CD8-positive, alpha-beta memory T cell (primary cell): ENCODE measurements at places on chromosomes 16 and 17.

- DNase-seq = no peak
Measured at GRCh38 chr16:57366544-57367040, 5.7 kb upstream of the CX3CL1 start.

DNA sequence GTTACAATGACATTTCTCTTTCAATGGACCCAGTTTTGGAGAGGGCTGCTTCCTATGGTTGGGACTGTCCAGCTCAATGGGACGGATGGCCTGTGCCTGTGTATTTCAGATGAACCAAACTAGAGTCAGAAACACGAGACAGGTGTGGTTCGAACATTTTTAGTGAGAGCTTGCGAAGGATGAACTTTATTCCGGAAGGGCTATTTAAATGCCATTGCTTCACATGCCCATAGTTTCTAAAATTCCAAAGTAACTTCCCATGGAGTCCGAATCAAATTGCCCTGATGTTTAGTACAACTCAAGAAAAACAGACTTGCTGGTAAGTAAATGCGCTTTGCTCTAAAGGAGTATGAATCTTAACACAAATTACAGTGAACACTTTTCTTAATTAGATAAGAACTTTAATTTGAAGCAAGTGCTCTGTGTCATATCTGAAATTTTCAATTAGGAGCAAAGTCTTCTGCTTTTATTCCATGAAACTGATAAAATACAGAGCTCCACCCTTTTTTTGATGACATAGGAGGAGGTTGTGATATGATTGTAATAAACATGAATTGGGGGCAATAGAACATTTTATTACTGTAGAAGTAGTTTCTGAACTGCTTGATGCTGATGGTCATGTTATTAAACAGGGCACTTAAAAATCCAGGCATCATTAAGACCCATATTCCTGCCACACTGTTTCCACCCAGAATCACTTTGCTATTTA, 1.3 kb downstream of the KRT20 start:
- no peak for DNase-seq

- no peak for DNase-seq
Measured at GRCh38 chr16:12235110-12235509, 258.6 kb downstream of the SNX29 start.

- no peak for DNase-seq
Measured at GRCh38 chr17:28645576-28645939, 600 bp upstream of the BLTP2 start.

DNA sequence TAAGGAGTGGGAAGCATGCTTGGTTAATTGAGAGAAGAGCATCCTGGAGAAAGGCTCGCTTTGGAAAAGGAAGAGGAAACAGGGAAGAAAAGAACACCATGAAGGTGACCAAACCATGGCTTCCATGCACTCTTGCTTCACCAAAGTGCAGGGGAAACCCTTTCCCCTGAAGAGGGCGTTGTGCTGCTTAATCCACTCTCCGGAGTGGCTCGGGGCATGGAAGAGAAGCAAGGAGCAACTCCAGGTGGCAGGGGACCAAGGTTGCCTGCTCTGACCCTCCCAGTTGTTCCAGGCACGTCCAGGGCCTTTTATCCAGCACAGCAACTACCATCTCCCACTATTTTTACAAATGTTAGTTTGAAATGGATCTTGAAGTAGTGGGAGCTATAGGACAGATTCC, 108.1 kb downstream of the STX8 start:
- DNase-seq = no peak

DNA sequence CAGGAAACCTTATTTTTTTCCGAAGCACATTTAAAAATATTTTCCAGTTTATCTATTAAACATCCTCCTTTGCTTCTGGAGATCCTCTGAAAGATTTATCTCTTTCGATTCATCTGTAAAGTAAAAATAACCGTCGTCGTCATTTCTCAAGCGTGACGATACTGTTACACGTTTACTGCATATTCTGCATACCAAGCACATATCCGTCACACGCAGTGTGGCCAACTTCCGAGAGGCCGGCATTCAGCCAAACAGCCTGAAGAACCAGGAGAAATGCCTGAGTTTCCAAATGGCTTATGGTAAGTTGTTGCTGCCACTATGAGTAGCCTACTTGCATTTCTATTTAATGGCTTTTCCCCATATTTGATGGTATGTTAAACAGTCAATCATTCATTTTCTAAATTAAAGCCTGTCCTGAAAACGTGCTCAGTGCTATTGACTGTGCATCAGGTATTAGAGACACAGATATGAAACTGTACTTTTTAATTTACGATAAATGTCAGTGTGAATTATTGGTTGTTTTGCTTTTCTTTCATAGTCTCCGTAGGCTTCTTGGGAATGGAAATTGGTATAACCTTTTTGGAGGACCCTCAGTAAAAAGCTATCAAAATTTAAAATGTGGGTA, 275.7 kb downstream of the WWOX start:
- no peak for DNase-seq

DNA sequence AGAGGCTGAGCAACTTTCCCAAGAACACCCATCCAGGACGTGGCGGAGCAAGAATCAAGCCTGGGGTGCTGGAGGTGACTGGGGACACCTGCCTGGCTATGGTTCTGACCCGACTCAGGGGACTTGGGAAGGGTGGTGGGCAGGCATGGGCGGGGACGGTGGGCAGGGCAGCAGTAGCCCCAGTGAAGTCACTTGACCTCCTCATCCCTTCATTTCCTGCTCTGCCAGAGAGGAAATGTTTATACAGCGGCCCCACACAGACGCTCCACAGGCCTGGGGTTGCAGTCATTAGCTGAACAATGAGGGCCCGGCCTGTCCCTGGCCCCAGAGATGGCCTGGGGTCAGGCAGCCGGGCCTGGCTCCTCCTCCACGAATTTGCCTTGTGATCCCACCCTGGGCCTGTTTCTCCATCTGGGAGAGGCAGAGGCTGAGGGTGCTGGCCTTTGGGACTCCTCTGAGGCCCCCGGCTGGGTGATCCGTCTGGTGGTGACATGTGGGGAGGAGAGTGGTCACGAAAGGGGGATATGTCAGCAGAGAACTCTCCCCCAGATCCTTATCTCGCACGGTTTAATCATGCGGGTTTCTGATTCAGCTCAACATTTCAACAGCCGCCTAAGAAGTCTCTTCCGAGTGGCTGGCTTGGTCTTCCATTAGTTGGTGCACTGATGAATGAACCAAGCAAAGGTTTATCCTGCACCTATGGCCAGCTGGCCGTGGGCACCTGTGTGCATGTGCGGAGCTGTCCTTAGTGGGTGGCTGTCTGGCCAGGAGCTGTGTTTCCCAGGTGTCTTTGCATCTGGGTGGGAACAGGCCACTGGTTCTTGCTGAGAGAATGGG, 175.9 kb downstream of the IRF8 start:
- peak; percentile 18 for DNase-seq

DNA sequence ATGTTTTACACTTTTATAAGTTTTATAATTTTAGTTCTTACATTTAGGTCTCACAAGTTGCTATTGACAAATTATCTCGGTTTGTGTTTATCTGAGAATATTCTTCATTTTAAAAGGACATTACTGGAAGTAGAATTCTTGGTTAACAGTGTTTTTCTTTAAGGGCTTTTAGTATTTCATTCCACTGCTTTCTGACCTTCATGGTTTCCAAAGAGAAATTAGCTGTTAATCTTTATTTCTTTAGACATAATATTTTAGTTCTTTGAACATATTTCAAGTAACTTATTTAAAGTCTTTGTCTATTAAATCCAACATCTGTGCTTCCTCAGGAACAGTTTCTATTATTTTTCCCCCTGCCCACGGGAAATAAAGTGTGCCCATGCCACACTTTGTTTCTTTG, 240.1 kb upstream of the AXIN2 start:
- DNase-seq = no peak

DNA sequence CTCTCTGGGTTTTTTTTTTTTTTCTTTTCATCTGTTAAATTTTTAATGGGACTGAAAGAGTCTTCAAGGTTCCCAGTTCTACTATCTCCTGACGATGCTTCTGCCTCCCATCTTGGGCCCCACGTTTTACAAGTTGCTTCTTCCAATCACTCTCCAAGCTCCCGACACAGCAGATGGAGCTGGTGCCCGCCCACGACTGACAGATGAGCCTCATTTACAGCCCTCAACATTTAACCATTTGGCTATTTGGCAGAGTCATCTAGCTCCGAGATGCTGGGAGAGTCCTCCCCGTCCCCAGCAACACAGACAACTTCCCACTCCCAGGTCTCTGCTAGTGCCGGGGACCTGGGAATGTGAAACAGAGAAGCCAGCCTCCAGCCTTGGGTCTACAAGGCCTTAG, 276.9 kb downstream of the SHISA9 start:
- DNase-seq = no peak

DNA sequence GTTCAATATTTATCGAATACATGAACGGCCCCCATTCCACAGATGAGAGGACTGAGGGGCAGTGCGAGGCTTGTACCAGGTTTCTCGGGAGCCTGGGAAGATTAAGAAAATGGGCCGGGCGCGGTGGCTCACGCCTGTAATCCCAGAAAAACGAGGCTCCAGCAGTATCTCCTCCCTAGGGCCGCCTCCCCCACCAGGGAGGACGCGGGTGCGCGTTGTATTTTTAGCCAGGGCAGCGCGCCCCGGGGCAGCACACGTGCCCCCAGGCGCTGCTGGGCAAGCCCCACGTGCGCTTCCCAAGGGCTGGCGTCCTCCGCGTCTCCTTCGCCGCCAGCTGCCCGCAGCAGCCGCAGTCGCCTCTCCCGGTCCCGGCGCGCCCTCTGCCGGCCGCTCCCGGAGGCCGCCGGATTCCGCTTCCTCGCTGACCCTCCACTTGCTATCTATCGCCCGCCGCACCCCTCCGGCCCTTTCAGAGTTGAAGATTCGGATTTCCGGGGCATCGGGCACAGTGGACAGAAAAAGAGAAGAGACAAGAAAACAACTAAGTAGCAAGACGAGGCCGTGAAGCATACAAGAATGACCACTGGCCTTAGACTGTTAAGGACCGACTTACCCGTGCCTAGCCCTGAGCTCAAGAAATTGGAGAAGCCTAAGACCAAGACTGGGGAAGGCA, 1.9 kb upstream of the YBX2 start:
- peak; percentile 56 for DNase-seq

- no peak for DNase-seq
Measured at GRCh38 chr17:66957951-66958579, 6.4 kb upstream of the CACNG4 start.

GRCh38 chr16:12002447-12003006, 26.0 kb downstream of the SNX29 start:
- no peak for DNase-seq

DNA sequence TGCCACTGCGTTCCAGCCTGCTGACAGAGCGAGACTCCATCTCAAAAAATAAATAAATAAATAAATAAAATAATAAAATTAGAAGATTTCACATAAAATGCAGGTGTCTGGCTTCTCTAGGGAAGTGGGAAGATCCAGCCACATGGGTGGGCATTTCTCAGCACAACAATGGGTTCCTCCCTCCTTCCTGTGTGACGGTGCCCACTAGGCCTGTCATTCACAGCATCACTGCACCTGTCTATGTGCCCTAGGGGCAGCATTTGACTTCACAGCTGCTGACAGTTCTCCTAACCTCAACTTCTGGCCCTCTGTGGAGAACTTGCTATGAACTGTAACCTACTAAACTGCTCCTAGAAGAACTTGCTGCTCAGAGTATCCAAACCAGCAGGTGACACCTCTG, 3.0 kb downstream of the ABHD15 start:
- peak; percentile 23 for DNase-seq

- DNase-seq = peak; percentile 80
Measured at GRCh38 chr16:81632392-81633146, 146.5 kb upstream of the PLCG2 start.

GRCh38 chr16:27729516-27730304, 179.8 kb downstream of the KATNIP start:
- DNase-seq = no peak

DNA sequence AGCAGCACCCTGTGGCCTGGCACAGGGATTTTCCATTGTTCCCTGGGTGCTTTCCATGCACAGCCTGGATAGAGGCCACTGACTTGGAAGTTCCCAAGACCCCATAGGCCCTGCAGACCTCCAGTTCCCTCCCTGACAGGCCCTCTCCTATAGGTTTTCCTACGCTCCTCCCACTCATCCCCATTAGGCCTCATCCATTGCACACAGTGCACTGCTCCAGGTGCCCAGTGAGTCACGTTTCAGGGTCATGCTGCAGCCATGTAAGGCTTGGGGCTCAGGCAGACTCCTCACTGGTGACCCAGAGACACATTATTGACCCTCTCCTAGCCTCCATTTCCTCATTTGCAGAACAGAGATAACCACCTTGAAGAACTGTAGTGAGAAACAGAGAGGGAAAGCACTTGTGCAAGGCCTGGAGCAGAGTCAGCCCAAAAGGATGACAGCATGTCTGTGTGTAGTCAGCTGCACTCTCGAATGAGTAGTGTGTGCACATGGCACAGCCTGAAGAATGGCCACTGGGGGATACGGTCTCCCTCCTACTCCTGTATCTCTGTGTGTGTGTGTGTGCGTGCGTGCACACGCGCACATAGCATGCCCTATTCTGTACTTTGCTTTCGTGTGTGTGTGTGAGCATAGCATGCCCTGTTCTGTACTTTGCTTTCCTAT, 26.8 kb downstream of the DRC3 start:
- no peak for DNase-seq

- DNase-seq = no peak
Measured at GRCh38 chr16:15493466-15494180, 59.2 kb downstream of the BMERB1 start.

GRCh38 chr16:73202161-73202729, 154.3 kb upstream of the ZFHX3 start:
- no peak for DNase-seq
